Activated CD8-positive, alpha-beta memory T cell treated with anti-CD3 and anti-CD28 coated beads for 4 hours (primary cell): ENCODE measurements at places on chromosomes 3 and 15.

DNA sequence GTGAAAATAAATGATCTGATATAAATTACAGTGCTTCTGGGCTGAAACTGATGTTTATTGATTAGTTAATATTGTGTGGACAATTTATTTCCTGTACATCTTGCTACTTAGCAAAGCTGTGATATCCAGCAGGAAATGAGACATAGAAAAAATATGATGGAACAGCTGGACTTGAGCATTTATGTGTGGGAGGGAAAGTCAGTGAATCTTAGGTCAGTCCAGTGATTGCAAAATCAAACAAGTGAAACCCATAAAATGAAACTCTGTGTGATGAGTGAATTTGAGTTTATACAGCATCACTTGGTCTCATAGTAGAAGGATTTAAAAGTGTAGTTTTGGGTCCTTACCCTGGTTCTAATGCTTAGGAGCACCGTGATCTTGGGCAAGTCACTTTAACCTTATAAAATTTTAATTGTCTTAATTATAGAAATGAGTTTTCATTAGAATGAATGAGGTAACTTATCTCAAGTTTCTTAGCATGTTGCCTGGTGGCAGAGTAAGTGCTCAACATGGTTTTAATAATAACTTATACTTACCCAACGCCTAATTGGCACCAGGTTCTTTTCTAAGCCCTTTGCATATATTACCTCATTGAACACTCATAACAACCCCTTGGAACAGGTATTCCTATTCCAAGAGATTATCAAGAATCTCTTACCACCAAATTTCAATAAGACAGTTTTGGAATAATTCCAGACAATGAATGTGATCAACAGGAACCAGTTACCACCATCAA, 194.6 kb downstream of the ADAMTSL3 start:
- DNase-seq = no peak

DNA sequence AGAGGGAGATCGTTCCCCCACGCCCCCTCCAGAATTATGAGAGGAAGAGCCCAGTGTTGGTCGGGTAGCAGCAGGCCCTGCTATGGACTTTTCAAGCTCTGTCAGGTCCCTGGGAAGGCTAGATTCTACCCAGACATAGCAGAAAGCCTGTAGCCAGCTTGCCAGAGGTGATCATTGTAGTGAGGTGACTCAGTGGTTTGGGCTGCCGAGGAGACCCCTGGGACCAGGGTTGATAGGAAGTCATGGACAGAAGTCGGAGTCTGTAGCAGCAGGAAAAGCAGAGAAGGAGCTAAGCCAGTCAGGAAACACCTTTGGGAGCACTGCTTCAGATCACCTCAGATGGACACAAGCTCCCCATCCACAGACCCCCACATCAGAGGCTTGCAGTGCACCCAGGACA, 67.7 kb downstream of the CCNL1 start:
- DNase-seq = no peak

- no peak for DNase-seq
Measured at GRCh38 chr3:177787279-177788041, 590.2 kb upstream of the TBL1XR1 start.

DNA sequence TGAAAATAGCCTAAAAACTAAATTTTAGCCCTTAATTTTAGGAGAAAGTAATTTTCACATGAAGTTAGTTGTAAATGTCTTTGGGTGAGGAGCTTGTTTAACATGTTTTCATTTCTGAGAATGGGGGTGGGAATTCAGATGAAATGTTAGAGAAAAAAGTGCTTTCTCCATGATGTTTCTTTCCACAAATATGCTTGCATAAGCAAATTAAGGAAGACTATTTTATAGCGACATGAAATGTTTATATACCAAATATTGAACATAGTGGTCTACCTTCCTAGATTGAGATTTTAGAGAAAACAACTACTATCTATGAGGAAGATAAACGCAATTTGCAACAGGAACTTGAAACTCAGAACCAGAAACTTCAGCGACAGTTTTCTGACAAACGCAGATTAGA, 13.0 kb upstream of the RPLP1 start:
- no peak for DNase-seq

DNA sequence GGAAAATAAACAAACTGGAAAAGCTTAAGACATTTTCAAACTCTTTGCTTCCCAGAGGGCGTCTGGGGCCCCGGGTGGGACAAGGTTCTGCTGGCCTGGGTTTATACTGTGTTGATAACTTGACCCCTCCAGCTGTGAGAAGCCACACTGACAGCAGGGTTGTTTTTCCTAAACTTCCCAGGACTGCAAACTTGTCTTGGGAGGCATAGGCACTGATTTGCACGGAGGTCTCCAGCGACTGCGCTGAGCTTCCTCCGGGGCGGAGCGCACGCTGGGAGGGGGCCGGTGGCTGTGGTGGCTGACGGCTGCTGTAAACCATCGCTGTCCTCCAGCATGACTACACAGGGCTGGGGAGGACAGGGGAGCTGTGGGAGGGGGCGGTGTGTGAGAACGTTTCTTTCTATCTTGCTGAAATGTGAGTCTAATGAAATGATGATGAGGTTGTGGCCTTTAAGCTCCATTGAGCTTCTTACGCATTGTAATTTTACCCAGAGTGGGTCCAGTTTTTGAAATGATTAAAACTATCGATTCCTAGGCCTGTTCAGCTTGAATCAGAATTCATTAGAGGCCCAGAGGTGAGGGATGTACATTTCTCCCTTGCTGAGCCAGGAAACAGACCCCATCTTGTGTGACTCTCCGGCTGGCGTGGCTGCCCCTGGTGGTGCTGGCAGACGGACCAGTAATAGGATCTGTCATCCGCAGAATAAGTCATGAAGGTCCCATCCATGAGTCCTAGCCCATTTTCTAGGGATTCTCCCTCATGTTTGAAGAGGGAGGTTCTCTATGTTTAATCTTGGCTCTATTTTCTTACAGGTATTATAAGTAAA, 40.5 kb upstream of the VPS8 start:
- no peak for DNase-seq

DNA sequence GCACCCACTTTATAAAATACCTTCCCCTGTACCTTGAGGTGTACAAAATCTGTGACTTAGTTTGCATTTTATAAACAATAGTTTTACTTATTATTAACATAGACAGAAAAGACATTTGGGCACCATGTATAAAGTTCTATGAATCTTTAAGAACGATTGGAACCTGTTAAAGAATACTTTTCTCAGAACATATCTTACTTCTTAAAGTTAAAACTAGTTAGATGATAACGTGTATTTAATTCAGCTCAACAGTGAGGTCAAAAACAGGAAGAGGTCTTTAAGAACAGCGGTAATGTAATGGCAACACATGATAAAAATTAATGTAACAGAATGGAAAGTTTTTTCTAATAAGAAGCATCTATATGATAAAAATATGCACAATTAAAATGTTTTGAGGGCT, 25.0 kb downstream of the CPOX start:
- no peak for DNase-seq

DNA sequence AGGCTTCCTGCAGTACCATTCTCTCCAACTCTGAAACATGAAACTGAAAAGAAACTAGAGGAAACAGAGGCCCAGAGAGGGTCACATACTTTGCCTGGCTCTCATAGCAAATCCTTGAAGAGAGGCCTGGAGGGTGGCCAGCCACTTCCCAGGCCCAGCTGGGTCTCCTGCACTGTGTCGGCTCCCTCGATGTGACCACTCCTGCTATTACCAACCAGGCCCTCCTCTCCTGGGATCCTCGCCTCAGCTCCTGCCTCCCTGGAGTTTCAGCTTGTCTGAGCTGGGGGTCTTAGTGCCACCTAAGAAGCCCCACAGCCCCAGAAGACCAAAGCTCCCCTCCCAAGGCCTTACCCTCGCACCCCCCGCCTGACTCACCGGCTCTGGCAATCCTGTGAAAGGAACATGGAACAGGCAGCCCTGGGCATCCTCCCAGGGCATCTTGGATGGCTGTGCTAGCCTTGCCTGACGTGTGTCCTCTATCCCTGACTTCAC, 4.6 kb downstream of the LOXL1 start:
- DNase-seq = no peak

- DNase-seq = no peak
Measured at GRCh38 chr3:122627301-122627700, 49.9 kb downstream of the PARP15 start.

DNA sequence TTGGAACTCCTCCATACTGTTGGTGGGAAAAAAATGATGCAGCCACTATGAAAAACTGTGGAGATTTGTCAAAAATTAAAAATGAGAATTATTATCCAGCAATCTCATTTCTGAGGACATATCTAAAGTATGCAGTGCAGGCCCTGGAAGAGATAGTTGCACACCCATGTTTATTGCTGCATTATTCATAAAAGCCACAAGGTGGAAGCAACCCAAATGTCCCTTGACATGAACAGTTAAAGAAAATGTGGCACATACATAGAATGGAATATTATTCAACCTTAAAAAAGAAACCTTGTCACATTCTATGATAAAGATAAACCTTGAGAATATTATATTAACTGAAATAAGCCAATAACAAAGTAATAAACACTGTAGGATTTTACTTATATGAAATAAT, 80.9 kb upstream of the ARHGEF26 start:
- DNase-seq = no peak

DNA sequence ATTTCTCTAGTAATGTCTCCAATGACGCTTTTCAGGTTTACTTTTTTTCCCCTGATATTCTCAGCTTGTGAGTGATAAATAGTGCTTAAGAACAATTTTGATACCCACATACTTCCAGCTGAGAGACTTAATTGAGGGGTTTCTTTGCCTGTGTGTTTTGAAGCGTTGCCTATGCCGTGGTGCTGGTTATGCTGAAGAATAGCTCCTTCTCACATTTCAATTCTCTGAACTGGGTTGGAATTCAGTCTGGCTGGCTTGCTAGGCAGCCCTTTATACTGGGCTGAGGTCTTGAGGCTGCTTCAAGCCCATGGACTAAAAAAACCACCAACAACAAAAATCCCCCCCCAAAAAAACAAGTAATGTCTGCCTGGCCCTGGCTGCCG, 87.4 kb downstream of the CHST2 start:
- DNase-seq = no peak

DNA sequence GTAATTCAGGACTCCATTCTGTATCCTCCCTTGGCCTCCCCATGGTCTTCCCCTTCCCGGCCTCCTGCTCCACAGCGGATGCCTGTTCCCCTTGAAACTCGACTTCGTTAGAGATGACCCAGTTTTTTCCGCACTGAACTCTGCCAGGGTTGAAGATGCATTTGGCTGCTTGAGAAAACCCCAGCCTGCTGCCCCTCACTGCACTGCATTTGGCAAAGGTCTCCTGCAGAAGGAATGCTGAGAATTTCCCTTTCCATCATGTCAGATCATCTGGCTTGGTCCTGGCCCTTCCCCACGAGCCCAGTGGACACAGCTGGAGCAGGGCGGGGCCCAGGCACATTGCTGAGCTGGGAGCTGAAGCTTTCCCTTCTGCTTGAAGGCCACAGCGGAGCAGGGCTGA, 37.6 kb upstream of the RGMA start:
- no peak for DNase-seq

GRCh38 chr3:150107429-150108175, 136.9 kb upstream of the PFN2 start:
- DNase-seq = no peak

- DNase-seq = no peak
Measured at GRCh38 chr3:9552252-9552999, 1.2 kb downstream of the LHFPL4 start.

DNA sequence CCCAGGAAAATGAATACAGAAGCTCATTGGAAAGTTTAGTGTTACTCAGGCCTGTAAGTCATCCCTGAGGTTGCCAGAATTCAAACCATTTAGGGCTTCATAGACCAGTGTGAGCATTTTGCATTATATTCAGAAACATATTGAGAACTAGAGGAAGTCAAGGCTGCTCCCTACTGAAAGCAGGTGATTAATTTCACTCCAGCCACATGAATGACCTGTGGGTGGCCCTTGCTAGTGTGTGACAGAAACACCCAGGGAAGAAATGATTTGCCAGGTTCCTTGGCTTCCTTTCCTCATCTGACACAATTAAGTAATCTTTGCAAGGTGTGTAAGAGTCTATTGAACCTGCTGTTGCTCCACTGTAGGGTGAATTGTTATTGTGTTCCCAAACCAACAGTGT, 61.8 kb downstream of the GAP43 start:
- DNase-seq = no peak

DNA sequence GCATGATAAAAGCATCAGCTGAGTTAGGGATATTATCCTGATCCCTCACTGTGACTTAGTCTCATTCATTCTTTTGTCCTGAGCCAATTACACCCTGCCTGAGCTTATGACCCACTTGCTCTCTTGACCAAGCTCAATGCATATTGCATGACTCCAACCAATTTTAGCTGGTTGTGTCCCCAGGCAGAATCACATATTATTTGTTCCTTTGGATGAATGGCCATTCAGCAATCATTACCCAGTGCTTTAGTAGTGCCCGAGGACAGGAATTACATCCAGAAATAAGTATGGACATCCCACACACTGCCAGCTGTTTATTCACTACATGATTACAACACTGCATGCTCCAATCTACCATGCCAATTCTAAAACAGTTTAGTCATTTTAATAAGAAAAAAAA, 322.5 kb downstream of the ZBBX start:
- DNase-seq = no peak

GRCh38 chr3:139473155-139473771, 3.1 kb downstream of the RBP2 start:
- no peak for DNase-seq

DNA sequence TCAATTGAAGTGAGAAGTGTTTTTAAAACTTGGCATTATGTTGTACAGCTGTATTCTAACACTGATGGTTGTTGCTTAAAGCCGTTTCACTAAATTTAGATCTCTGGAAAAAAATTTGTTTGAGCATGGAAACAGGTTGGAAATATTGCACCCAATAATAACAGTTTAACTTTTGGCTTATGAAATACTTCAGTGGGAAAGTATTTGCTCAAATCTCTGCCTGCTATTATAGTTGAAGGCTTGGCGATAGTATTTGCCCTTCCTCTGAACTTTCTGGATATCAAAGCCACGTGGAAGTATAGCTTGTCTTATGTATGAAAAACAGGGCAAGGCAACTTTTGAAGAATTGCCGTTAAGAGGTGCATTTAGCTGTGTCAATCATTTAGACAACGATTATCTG, 270.3 kb upstream of the LRRFIP2 start:
- no peak for DNase-seq

- no peak for DNase-seq
Measured at GRCh38 chr3:44678480-44679116, 30.1 kb downstream of the ZNF35 start.

DNA sequence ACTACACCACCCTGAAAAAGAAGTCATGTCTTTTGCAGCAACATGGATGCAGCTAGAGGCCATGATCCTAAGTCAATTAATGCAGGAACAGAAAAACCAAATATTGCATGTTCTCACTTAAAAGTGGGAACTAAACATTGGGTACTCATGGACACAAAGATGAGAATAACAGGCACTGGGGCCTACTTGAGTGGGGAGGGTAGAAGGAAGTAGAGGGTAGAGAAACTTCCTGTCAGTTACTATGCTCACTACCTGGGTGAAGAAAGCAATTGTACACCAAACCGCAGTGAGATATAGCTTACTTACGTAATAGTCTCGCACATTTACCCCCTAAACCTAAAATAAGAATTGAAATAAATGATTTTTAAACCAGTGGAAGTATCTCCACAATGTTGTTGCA, 480.5 kb upstream of the ARRDC4 start:
- DNase-seq = no peak

GRCh38 chr3:59878038-59878427, 828.2 kb upstream of the CFAP20DC start:
- DNase-seq = no peak

GRCh38 chr3:42661593-42662022, 8.1 kb downstream of the ZBTB47 start:
- DNase-seq = no peak
